ENCODE measurements at places on chromosomes 13 and 19.

DNA sequence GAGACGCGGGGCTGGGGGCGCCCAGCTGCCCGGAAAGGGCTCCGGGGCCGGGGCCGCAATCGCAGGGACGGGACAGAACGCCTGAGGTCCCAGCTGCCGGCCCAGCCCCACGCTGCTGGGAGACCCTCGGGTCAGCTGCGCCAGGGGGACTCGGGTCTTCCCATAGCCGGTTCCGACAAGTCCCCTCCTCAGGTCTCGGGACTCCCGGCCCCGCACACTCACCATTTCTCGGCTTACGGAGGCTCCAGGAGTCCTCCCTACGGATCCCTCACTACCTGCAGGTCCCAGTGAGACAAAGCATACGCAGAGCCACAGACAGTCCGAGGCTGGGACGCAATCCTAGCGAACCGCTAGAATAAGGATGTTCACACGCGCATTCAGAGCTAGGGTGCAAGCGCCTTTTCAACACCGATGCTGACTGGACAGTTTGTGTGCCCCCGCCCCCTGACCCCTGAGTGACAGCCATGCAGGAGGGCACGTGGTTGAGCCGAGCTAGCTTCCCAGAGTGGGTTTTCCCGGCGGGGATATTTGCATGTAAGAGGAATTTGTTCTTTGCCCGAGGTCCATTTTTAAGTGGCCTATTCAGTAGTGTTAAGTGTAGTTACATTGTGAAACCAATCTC, 13.6 kb downstream of the ZNF490 start:
- DNase-seq = no peak

GRCh38 chr19:1360818-1361461, 22.8 kb upstream of the NDUFS7 start:
- DNase-seq = peak; percentile 81

GRCh38 chr13:77422724-77423123, 95.8 kb upstream of the MYCBP2 start:
- no peak for DNase-seq

DNA sequence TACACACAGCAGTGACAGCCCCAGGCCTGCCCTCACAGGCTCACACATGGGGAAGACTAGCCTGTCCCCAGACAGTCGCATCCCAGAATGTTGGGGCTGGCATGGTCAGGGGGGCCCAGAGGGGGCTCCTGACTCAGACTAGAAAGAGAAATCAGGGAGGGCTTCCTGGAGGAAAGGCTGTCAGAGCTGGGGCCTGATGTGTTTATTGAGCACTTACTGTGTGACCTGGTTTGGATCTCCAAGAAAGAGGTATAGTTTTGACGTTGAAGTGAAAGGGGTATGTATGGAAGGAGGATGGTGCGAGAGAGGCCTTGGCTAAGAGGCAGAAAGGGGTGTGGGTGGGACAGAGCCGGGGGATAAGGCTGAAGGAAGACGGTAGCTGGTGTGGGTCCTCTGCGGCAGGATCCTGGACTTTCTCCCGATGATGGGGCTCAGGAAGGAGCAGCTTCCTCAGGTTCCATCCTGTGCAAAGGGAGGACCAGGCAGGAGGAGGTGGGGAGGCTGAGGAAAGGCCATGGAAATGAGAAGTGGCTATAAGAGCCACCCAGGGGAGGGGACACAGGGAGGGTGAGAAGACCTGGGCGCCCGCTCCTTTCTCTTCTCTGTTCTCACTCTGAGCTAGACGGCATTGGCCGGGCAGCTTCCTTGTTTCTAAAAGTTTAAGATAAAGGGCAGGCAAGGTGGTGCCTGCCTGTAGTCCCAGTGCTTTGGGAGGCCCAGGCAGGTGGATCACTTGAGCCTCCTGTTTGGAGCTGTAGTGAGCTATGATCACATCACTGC, 16.1 kb upstream of the BCL3 start:
- DNase-seq = no peak

- DNase-seq = no peak
Measured at GRCh38 chr19:35447606-35448469, at the start of gene FFAR2. FFAR2 (plus strand) TSS chr19:35448257; CDS start chr19:35449715, 1,458 bp downstream.

DNA sequence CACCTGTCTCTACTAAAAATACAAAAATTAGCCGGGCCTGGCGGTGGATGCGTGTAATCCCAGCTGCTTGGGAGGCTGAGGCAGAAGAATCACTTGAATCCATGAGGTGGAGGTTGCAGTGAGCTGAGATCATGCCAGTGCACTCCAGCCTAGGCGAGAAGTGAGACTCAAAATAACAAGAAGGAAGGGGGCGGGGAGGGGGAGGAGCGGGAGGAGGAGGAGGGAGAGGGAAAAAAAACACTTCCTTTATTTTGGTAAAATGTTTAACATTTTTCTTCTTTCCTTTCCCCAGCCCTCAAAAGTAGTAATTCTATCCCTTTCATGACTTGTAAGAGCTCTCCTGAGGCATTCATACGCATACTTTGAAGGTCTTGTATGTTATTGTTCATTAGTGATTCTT, 44.3 kb downstream of the SPRY2 start:
- DNase-seq = no peak

DNA sequence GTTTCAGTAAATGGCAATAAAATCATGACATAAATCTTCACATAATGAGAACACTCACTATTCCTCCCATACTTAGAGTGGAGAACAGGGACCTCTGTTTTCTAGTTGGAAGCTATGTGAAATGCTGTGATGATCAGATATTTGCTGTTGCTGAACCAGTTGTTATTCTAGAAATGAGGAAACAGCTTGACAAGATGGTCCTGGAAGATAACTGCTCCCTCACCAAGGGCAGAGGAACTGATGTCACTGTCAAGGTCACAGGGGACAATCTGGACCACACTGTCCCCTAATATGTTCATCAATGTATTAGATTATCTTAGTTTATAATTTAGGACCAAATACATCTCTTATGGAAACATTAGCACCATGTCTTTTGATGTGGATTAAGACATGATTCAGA, 1173.3 kb downstream of the PCDH17 start:
- DNase-seq = no peak

DNA sequence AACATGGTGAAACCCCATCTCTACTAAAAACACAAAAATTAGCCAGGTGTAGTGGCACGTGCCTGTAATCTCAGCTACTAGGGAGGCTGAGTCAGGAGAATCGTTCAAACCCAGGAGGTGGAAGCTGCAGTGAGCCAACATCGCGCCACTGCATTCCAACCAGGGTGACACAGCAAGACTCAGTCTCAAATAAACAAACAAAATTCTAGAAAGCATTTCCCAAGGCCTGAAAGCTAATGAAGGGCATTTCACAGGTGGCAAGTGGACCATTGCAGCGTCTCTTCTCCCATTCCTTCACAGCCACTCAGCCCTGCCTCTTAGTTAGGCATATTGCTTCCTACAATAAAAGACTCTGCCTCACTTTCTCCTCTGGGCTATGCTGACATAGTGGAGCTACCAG, 13.5 kb upstream of the RXFP2 start:
- DNase-seq = no peak

GRCh38 chr19:48391100-48392005, at the start of gene KDELR1:
KDELR1 (minus strand) TSS chr19:48391551; CDS start chr19:48391358, 193 bp downstream.
- peak; percentile 77 for DNase-seq

GRCh38 chr19:7748171-7748570, 837 bp upstream of the CD209 start:
- DNase-seq = no peak
